D341Med (cell line): ENCODE measurements at places on chromosomes 1 and 21.

- no peak for DNase-seq
These were observed 11.8 kb downstream of the ZBED6 start for GRCh38 chr1:203807196-203807595.

DNA sequence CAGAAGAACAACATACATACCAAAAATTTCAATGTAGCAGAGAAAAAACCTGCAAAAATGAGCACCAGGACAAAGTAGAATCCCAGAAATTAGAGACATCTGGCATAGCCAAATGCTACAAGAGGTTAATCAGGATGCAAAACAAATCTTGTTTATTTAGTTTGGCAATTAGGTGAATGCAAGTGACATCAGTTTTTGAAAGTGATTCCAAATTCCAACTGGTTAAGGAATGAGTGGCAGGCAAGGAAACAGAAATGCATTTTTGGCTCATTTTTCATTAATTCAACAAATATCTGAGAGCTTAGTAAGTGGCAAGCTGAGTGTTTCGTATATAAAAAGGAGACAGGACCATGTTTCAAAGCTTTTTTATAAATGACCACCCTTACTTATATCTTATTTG, 21.3 kb downstream of the SCAF4 start:
- DNase-seq, result no peak

- no peak for DNase-seq
These were observed 222.7 kb downstream of the NUF2 start for GRCh38 chr1:163544441-163544840.

GRCh38 chr1:227260433-227260832, 57.9 kb downstream of the CDC42BPA start:
- no peak for DNase-seq

DNA sequence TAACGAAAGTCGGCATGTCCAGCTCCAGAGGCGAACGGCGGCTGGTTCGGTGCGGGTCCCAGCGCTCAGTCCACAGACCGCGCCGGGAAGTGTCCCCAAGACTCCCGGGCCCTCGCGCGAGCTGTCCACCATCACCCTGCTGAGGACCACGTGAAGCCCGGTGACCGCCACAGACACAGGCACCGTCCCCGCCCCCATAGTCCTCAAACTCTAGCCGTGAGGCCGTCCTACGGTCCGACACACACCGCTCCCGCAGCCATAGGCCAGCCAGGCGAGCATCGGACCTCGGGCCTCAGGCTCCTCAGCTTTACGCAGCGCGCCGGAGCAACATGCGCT, 535 bp downstream of the SETD4 start:
- no peak for DNase-seq

DNA sequence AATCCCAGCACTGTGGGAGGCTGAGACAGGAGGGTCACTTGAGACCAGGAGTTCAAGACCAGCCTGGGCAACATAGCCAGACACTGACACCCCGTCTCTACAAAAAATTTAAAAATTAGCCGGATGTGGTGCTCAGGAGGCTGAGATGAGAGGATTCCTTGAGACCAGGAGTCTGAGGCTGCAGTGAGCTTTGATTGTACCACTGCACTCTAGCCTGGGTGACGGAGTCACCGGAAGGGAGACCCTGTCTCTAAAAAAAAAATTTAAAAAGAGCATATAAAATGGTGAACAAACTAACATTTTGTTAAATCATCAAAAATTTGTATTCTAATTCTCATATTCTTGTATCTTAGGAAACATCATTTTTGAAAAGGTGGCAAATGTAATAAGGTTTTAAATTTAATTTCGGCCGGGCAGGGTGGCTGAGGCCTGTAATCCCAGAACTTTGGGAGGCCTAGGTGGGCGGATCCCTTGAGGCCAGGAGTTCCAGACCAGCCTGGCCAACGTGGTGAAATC, 27.1 kb downstream of the MAB21L3 start:
- DNase-seq, result no peak

GRCh38 chr21:31874812-31875212, 2.0 kb downstream of the HUNK start:
- DNase-seq, result no peak

- no peak for DNase-seq
These were observed 37.5 kb downstream of the VWA5B1 start for GRCh38 chr1:20328201-20328600.

- DNase-seq, result no peak
These were observed 58.8 kb upstream of the C1orf115 start for GRCh38 chr1:220631238-220631815.

- DNase-seq, result peak; percentile 84
These were observed 308.2 kb downstream of the DISC1 start for GRCh38 chr1:231934797-231935196.

DNA sequence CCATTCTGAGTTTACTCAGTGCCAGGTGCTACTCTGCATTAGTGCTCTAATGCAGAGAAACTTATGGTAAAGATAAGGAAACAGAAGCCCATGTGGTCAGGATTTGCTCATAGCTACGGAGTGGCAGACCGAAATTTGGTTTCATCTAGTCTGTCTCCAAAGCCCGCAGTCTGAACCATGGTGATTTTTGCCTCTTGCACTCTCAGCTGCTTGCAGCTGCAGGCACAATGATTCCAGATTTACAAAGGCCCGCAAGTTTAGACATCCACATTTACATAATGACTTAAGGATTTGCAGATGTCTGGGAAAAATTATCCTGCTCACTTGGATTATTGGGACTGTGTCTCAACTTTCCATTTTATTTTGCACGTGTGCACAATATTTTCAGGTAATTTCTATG, 161.3 kb upstream of the KCNJ6 start:
- no peak for DNase-seq

DNA sequence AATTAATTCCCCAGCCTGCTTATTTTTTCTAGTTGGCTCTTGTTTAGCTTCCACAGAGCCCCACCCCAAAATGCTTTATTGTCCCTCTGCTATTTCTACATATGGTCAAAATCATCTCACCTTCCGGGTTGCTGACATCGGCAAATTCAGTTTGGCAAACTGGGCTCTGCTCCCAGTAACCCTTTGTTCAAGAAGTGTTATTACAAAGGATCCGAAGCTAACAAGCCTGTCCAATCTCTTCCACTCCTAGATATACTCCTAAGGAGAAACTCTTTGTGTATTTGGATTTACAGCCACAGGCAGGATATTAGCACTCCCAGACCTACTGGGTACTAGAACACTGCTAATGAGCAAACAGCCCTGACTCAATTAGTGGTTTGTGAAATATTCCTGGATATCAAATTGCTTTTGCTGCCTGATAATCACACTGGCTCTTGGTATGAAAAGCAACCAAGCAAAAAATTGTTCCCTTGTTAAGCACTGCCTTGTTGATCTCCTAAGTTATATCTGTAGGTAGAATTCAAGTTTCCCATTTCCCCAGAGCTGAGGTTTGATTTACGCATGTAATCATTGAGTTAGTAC, 4.0 kb downstream of the JUN start:
- DNase-seq, result no peak

DNA sequence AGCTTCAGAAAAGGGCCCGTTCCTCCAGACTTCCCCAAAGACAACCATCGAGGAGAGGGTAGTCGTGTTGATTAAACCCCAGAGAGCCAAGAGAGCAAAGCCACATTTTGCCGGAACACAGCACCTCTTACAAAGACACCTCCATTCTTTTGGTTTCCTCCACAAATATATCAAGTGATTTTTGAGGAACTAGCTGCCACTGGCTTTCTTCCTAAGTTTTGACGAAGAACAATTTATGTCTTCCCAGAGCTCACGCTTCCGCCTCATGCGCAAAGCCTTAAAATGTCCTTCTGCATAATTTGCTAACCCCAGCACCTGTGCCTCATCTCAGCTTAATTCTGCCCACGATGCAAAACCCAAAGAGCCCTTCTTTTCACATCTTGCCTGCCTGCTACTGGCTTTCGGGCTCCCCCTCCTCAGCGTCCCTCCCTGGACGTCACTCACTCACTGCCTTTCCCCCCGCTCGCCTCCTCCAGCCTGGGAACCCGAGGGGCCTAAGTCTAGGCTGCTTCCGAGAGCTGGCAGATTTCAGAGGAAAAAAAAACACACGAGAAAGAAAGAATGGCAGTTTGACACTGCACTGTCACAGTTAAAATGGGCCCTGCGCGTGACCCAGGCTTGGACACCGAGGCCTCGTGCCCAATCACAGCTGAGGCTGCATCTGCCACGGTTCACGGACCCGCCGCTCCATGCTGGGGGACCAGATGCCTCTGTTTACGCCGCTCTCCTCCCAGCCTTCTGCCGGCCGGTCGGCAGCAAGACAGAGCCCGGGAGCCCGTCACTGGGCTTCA, 77.6 kb upstream of the IFNAR2 start:
- no peak for DNase-seq

GRCh38 chr1:3772715-3773571, at the start of gene SMIM1:
TSS of gene SMIM1 (plus strand) at chr1:3772749. CDS start at chr1:3775374, 2,625 bp downstream.
- no peak for DNase-seq

- DNase-seq, result no peak
These were observed 36.7 kb upstream of the ACTRT2 start for GRCh38 chr1:2984399-2985061.

DNA sequence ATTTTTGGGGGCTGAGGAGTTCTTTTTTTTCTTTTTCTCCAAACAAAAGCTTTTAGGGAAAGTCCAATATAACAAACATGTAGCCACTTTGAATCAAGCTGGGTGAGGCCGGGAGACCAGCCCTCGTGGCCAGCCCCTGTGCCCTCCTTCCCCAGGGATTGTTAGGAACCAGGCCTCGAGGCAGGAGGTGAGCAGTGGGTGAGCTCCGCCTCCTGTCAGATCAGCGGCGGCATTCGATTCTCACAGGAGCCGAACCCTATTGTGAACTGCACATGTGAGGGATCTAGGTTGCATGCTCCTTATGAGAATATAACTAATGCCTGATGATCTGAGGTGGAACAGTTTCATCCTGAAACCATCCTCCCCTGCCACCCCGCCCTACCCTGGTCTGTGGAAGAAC, 41.8 kb upstream of the TTC22 start:
- DNase-seq, result peak; percentile 6

DNA sequence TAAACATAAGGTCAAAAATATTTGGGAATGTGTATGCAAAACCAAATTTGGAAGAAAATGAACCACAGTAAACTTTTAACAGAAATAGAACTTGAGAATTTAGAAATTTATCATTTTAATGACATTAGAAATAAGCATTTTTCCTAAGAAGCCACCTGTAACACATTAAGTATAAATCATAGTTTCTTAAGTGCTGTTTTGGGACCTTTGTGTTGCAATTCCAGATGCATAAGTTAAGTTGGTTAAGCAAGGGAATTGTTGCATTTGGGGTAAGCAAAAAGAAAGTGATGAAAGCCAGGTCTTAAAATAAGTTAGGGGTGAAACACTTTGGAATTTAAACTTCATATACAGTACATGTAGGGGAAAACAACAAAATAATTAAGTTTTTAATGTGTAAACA, 49.8 kb downstream of the CDKN2C start:
- no peak for DNase-seq

GRCh38 chr1:231039161-231040018, 664 bp downstream of the FAM89A start:
- DNase-seq, result peak; percentile 95

- DNase-seq, result no peak
These were observed 19.3 kb downstream of the SPEN start for GRCh38 chr1:15866721-15867201.

- DNase-seq, result no peak
These were observed 544.7 kb downstream of the NPHP4 start for GRCh38 chr1:5447503-5447960.

- DNase-seq, result no peak
These were observed 150.3 kb downstream of the PEX14 start for GRCh38 chr1:10625076-10625475.

DNA sequence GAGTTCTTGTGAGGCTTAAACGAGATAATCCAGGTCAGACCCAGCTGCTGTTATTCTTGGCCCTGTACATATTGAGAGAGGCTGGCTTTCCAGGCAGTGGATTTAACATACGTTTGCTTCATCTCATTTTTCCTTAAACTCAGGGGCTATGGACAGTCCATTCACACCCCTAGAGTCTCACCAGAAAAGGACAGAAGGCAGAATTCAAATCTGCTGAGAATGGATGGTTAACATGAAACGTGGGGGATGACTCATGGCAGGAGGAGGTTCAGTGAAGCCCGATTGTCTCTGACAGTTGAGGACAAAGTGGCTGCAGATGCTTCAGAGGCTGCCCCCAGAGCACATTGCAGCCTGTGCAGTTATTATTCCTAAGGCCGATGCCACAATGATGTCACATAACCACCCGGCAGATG, 39.5 kb downstream of the TGFB2 start:
- no peak for DNase-seq

DNA sequence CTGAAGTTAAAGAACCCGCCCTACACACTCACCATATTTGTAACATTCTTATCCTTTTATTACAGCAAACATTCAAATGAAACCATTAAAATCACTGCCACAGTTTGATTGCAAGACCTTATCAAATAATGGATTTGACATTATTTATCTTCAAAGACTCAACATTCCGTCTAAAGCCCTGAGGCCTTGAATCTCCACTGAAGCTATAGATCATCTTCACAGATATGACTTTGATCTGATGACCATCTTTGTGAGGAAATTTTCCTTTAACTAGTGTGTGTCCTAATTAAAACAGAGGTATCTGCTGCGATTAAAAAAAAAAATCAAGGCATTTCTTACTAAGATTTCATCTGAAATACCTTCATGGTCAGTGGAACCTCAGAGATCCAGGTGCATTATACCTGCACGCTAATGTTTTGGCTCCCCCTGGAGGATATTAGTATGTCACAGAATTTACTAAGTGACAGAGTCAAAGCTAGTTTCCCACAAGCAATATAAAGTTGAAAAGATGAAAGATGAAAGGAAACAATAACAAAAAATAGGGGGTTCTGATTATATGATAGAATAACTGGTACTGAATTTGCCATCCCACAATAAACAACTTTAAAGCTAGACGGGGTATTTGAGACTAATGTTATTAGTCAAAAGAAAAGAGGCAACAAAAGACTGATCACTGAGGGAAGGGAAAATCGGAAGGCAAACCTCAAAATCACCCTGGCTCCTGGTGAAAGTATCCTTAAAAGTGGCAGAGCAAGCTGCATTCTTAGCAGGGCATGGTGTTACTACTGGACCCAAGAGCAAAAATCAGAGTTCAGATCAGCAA, 923.4 kb downstream of the NCAM2 start:
- peak; percentile 39 for DNase-seq

DNA sequence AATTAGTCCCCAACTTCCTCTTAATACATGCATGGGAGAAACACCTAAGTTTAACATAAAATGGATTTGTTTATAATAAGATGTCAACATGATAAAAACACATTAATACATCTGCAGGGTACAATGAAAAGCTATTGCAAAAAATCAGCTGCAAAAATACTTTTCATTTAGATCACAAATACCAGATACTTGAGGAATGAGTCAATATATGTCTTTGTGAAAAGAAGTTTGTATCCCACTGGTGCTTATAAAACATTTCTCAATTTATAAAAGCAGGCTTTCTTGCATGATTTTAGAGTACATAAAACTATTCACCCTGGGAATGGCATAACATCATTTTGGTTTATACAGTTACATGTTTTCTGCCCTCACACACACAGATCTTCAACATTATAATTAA, 18.6 kb upstream of the PRKAA2 start:
- no peak for DNase-seq
